ENCODE measurements at places on chromosomes 2 and 18.

- no peak for DNase-seq
Observed at GRCh38 chr2:36672199-36672598, 24.3 kb upstream of the VIT start.

DNA sequence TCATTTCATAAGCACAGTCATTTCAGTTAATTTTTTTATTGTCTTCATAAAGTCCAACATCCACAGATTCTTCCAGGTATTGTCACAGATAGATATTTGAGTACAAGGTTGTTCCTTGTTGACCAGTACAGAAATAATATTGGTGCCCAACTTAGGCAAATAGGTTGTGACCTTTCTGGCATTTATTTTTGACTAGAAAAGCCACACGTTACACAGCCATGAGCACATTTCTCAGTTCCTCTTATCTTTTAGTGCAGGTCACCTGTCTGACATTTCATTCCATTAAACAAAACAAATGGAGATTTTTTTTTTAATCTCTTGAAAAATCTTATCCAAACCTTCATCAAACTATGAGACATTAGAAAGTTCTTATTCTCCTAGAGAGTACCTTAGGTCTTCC lies 428.8 kb downstream of the ZNF521 start:
- no peak for DNase-seq

DNA sequence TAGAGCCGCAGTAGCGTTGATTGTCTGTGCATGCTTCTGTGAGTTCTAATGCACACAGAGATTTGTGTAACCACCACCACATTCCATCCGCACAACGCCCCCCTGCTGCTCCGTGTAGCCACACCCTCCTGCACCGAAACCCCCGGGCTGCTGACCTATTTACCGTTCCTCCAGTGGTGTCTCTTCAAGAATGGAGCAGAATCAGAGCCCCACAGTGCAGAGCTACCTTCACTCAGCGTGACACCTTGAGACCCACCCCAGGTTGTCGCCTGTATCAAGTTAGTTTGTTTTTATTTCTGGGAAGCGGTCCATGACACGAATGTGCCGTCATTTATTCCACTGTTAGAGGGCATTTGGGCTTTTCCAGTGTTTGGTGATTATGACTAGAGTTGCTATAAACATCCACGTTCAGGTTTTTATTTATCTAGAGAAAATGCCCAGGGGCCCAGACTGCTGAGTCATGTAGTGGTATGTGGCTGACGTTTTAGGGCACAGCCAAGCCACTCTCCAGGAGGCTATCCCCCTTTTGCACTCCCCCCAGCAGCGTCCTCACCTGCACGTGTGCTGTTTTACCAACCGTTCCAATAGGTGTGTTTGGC lies 266.8 kb downstream of the NDUFA10 start:
- DNase-seq = no peak

GRCh38 chr2:19878268-19879046 lies 23.3 kb downstream of the TTC32 start:
- no peak for DNase-seq

DNA sequence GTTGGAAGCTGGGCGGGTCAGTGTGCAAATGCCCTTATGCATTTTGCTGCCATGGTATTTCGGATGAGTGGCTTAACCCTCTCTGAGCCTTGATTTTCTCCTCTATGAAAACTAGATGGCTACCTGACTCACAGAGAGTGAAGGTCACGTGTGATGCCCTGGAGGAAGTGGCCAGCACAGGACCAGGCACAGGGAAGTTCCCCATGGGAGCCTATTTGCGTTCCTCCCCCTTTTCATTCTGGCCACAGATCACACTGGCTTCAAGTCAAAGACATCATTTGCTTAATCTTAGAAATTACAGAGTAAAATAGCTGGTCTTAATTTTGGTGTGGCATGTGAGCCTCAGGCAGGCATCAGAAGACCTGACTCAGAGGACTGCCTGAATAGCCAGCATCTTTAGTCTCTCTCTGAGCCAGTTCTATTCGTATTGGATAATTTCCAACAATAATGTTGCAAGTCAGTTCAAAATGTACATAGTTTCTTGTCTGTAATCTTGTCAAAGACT lies 57.6 kb upstream of the CD302 start:
- DNase-seq = no peak

GRCh38 chr18:57009844-57010243 lies 137.0 kb upstream of the BOD1L2 start:
- DNase-seq = no peak

GRCh38 chr2:48129293-48129950 lies 223.1 kb upstream of the FBXO11 start:
- DNase-seq = no peak

DNA sequence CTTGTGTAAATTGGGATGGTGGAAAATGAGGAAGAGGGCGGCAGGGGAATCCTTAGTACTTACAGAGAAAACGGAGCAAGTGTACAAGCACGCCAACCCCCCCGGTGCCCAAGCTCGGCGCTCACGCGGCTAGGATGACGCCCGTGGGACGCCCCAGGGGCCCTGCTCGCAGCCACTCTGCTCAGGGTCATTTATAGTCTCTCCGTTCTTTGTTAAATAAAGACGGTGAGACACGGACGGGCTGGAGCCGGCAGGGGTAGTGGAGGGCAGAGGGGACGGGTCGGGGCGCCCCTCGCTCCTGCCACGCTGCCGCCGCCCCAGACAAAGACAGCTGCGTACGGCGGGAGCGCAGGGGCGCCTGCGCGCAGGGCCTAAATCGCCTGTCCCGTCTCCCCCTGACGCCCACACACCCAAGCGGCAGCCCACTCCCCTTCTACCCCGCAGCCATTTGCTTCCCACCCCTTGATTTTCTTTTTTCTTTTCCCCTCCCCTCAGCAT lies 37.8 kb downstream of the PCBP1 start:
- DNase-seq = no peak
